Dermis microvascular lymphatic vessel endothelial cell (primary cell): ENCODE measurements at places on chromosomes 1 and 21.

- DNase-seq = no peak
Observed at GRCh38 chr1:2344121-2344681, 47.2 kb downstream of the MORN1 start.

DNA sequence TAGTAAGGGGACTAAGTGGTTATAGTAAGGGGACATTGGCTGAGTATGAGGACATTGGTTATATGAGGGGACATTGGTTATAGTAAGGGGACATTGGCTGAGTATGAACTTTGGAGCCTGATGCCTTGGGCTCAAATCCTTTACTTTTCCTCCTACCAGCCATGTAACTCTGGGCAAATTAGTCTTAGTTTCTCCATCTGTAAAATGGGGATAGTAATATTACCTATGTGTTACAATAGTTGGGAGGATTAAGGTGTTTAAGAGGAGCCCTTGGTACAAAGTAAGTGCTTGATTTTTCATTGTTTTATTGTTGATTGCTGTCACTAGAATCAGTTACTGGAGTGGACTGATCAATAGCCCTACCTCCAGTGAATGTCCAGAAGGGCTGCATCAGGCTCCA lies 2.8 kb downstream of the OSCP1 start:
- DNase-seq = no peak

DNA sequence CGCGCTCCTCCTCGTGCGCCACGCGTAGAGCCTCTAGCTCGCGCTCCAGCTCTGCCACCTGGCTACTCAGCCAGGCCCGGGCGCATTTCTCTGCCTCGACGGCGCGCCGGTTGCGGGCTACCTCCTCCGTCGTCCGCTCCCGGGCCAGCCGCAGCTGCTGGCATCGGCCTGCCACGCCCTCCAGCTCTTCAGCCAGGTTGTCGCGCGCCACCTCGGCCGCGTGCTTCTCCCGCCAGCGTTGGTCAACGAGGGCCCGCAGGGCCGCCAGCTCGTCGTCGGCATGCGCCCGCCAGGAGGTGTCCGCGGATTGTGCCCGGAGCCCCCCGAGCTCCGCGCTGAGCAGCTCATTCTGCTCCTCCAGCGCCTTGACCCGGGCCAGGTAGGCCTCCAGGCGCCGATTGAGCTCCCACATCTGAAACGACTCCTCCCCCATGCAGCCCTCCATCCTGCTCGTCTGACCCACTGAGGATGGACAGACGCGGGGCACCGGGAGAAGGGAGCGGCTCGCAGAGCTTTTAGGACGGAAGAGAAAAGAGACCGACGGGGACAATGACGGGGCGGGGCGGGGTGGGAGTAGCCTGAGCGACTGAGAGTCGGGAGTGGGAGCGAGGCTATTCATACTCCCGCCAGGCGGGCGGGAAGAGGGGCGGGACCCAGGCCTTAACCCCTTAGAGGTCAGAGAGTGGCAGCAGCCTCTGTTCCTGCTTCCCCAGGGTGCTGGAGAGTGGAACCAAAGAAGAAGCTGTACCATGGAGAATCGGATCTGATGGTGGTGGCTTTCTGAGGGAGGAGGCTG lies at the start of gene NES:
Gene NES, minus strand, starts transcription at position 588 of the 796 bp plus-strand sequence. Its CDS starts 143 bp downstream, at position 445.
- DNase-seq = no peak

GRCh38 chr1:16372535-16373285 lies 5.7 kb downstream of the SZRD1 start:
- no peak for DNase-seq

- no peak for DNase-seq
Observed at GRCh38 chr1:157289424-157290105, 151.4 kb upstream of the ETV3 start.

DNA sequence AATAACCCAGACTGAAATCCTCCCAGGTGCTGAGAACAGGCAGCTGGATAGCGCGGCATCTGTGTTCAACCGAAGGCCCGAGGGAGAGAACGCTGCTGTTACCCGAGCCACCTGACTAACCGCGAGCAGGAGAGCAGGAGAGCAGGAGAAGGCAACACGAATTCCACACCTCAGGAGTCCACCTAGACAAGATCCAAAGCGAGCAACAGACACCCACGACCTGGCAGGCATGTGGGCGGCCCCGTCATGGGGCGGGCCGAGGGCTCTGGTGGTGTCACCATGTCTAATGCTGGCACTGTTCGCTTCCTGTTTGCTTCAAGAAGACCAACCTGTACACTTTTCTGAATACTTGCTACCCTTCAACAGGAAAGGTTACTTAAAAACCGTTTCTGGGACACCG lies 20.9 kb upstream of the SPATC1L start:
- DNase-seq = no peak
